ENCODE measurements at places on chromosomes 3 and 15.

GRCh38 chr15:91861223-91861622, 7.7 kb downstream of the SLCO3A1 start:
- DNase-seq: peak; percentile 12

- DNase-seq: no peak
Measured at GRCh38 chr15:97045666-97046421, 715.3 kb downstream of the NR2F2 start.

DNA sequence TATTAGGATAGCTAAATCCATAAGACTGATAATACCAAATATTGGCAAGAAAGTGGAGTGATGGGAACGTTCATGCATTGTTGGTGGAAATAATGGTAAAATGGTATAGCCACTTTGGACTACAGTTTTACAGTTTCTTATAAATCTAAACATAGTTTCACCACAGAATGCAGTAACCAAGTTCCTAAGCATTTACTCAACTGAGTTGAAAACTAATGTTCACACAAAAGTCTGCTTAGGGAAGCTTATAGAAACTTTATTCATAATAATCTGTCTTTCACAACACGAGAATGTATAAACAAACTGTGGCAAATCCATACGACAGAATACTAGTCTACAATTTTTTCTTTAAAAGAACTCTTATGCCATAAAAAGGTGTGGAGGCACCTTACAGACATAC, 969.3 kb downstream of the FHIT start:
- DNase-seq: no peak

- DNase-seq: no peak
Measured at GRCh38 chr3:3085782-3086181, 24.4 kb downstream of the IL5RA start.

- peak; percentile 3 for DNase-seq
Measured at GRCh38 chr3:100893590-100893989, 99.6 kb downstream of the ABI3BP start.

GRCh38 chr15:76994971-76995945, at the start of gene PSTPIP1:
Gene PSTPIP1, plus strand, starts transcription at chr15:76995126. Its CDS starts 448 bp downstream, at chr15:76995574.
- DNase-seq: no peak

- DNase-seq: no peak
Measured at GRCh38 chr15:33089878-33090757, 104.4 kb downstream of the FMN1 start.

- DNase-seq: no peak
Measured at GRCh38 chr15:95604634-95605036, 725.9 kb upstream of the NR2F2 start.

- no peak for DNase-seq
Measured at GRCh38 chr3:76972624-76973296, 67.1 kb upstream of the ROBO2 start.

DNA sequence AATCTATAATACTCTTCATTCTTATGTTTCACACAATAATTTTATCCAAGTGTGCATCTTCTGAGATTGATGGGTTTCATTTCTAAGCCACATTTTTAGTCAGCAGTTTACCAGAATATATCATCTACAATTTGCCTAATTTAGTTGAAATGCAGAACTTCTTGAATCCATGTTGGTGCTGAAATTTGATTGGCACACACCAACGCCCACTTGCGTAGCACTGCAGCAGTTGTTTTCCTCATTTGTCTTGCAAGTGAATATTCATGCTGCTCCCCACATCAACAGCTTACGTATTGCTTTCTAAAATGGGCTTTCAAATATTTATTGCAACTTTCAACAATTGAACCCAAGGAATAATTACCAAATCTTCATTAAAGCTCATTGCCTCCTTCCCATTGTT, 87.8 kb upstream of the CTDSPL start:
- DNase-seq: no peak

DNA sequence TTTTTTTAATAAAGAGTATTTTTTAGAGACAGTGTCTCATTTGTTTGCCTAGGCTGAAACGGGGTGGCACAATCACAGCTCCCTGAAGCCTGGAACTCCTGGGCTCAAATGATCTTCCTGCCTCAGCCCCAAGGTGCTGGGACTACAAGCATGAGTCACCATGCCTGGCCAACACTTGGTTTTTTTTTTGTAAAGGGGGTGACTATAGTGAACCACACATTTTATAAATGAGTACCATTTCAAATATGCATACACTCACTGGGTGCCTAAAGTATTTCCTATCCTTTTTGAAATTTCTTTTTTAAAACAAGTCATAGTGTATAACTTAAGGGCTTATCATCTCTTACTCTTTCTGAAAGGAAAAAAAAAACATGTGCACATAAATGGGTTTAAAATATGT, 325.2 kb upstream of the MEIS2 start:
- DNase-seq: no peak

DNA sequence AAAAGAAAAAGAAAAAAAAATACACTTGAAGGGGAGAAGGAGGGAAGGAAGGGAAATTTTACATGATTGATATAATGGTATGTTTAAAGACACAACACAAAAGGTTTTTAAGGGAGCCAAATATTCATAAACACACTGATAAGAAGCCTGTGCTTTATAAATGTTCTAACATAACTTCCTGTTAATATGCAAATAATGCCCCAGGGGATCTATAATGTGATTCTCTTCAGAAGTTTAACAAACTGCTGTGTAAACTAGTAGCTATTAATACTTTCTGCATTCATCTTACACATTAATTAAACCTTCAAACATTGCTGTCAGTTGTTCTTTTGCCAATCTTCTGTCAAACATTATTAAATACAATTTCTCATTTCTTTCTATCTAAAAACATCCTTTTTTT, 231.6 kb downstream of the TJP1 start:
- DNase-seq: no peak

- no peak for DNase-seq
Measured at GRCh38 chr3:27679691-27680090, 42.4 kb downstream of the EOMES start.

- no peak for DNase-seq
Measured at GRCh38 chr15:36921484-36922091, 178.8 kb downstream of the MEIS2 start.

DNA sequence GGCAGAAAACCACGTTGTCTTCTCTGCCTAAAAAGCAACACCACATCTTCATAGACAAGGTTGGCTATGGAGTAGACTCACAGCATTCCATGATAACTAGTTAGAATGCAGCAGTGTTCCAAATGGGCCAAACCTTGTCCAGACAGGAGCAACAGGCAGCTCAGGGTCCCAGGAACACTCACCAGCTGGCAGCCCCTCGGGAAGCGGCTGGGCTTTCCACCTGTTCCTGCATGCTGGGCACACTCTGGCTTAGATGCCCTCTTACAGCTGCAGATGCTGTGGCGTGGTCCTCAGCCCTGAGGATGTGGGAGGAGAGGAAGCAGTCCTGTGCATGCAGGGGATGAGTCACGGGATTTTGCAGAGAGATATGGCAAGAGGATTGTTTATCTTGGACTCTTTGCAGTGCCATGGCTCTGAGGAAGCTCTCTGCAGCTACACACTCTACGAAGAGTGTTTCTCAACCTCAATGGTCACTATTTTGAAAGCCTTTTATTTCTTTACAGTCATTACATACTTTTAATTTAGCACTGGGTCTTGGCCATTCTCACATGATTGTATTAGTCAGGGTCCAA, 11.3 kb downstream of the NRROS start:
- no peak for DNase-seq

GRCh38 chr3:15273227-15273626, 59.2 kb downstream of the SH3BP5 start:
- DNase-seq: no peak

DNA sequence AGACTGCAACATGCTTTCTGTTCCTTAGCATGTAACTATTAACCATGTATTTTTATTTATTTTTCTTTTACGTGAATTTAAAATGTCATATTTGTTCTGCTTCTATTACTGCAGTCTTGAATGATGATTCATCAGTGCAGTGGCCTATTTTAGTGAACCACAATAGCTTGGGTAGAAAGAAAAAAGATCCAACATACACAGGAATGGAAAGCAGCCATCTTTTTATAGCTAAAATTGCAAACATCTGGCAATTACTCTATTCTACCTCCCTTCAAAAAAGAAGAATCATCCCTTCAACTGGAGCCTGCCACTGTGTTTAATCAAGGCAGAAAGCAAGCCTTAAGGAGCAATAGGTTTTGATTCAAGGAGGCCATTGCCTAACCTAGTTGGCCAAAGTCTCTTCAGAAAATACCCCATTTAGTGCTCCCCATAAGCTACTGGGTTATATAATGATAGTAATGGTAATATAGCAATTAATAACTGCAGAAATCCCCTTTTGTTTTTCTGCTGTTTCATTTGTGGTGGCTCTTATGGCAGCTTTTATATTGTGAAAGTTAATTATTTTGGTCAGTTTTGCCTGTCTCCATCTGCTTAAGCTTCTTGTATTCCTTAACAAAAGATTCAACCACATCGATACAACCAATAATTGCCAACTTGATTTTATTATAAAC, 267.3 kb downstream of the LPP start:
- DNase-seq: no peak

DNA sequence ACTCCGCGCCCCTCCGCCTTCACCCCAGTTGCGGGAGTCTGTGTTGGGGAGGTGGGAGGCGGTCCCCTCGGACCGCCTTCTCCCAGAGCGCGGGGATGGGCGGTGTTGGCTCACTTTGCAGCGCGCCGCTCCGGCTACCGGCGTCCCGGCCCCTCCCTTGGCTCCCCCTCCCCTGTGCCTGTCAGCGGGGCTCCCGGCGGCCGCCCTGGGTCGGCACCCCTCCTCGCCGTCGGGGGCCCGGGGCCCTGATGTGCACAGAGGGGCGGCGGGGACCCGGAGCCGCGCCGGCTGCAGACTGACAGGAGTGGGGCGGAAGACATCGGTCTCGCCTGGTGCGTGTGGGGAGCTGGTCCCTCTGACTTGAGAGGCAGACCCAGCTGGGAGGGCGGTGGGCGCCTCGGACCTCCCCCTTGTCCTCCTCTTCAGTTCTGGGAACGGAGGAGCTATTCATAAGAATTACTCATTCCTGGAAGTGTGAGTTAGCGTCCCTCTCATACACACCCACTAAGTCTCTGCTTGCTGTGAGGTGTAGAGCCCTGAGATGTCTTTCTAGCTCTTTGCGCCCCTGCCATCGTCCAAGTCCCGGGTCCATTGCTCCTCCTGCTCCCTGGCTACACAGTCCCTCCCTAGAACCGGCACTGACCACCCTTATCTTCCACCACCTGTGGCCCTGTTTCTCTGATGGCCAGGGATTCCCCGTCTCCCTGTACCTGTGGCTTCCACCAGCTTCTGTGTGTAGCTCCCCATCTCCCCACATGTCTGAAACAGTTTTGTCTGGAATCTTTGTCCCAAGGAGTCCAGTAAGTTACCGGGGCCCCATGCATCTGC, 42.3 kb upstream of the ROPN1 start:
- DNase-seq: peak; percentile 36

DNA sequence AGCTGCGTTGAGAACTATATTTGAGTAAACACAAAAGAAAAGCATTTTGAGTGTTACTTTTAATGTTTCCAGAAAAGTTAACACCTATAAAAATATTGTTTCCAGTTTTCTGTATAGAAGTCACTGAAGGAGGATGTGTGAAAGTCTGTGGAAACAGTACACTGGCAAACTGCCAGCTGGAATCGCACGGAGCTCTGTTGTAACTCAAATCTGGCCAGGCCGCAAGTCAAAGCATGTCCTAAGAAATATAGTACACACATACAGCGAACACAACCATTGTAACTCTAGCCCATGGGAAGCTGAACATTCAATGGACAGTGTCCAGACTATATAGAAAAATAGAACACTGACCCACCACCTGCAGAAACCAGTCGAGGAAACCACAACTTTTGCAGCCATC, 657.2 kb downstream of the FHIT start:
- DNase-seq: no peak

DNA sequence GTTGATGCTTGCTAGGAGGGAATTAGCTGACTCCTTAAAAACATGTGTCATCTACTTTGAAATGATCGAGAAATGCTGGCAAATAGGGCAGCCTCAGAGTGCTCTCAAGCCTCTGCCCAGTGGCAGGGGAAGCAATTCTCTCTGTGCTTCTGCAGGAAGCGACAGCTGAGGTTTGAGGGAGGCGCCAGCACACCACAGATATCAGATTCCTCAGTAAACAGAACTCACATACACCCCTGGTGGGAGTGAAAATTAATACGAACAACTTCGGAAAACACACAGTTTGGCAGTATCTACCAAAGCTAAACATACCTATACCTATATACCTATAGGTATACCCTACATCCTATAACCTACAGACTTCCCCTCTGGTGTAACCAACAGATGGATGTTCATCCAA, 61.3 kb downstream of the NSMCE3 start:
- DNase-seq: no peak

DNA sequence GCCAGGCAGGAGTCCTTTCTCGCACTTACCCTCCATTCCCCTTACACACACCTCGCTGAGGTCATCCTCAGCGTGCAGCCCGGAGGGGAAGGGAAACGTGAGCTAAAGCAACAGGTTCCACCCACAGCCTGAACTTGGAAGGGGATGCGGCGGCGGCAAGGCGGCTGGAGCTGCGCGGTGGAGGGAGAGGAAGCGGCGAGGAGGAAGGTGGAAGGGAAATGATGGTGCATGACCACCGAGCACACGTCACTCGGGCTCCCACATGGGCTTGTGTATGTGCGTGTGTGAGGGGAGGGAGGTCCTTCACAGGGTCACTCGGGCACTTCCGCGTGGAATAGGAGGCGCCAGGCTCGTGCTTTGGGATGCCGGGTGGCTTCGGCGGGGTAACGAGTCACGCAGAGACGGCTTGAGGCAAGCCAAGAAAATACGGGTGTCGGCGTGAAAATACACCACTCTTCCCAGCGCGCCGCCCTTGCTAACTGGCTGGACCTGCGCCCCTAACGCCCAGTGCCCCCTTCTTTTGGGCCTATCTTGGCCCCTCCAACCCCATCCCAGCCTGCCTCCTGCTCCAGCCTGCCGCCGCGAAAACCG, 225.5 kb upstream of the IL12A start:
- peak; percentile 12 for DNase-seq

GRCh38 chr15:49238342-49238741, 68.3 kb downstream of the GALK2 start:
- DNase-seq: no peak

DNA sequence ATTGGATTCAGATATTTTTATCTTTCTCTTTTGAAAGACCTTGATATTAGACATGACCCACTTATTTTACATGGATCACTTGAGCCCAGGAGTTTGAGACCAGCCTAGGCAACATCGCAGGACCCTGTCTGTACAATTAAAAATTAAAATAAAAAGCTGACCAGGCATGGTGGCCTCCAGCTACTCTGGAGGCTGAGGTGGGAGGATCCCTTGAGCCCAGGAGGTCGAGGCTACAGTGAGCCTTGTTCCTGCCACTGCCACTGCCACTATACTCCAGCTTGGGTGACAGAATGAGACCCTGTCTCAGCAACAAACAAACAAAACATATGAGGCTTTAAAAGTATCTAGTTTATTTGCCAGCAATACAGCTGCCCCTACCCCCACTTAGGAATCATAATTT, 1.6 kb downstream of the RNF7 start:
- DNase-seq: no peak

- no peak for DNase-seq
Measured at GRCh38 chr3:189001559-189001958, 170.2 kb upstream of the TPRG1 start.

- DNase-seq: no peak
Measured at GRCh38 chr3:23113455-23114171, 89.5 kb upstream of the UBE2E2 start.

- no peak for DNase-seq
Measured at GRCh38 chr3:195877136-195877715, 31.1 kb downstream of the TNK2 start.
